ENCODE measurements at places on chromosomes 4 and X. TPM values are rescaled to one million over a fixed set of nuclear protein-coding genes. Genes with fewer than 3 reads are reported as not detected.

SLITRK4 gene
- total RNA-seq, result 4.0 TPM

FRMPD4 gene
- total RNA-seq, result 2.4 TPM

ATOH1 gene
- 0.69 TPM for total RNA-seq

LANCL3 gene
- 1.8 TPM for total RNA-seq

GRCh38 chr4:1299301-1299860 is 9.7 kb downstream of the MAEA start:
- no peak overlapping the region for H3K27ac ChIP-seq
- no peaks in the 10 kb centered on the region for H3K36me3 ChIP-seq
- no peaks in the 10 kb centered on the region for H3K27me3 ChIP-seq
- peaks cover 1% of the 10 kb centered on the region for H3K4me1 ChIP-seq

DNA sequence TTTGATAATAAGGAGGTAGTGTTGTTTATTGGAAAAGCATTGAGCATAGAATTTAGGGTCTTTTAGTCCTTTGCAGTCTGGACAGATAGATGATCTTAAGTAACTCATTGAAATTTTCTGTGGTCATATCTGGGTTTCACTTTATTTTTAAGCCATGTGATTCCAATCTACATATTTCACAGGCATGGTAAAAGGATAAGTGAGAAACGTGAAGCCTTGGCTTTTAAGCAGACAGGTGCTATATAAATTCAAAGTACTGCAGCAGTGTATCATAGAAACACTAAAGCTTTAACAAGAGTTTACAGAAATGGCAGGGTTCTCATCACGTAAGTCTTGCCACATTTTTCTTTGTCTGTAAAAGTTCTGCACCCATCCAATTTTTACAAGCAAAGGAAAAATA is 4.9 kb downstream of the PLS3 start:
- H3K27ac ChIP-seq, result no peak overlapping the region
- H3K27me3 ChIP-seq, result no peaks in the 10 kb centered on the region
- no peak for DNase-seq

All from GM23338 (cell line).